CD4-positive, CD25-positive, alpha-beta regulatory T cell (primary cell): ENCODE measurements at places on chromosomes 6 and 20. TPM values are rescaled to one million over a fixed set of nuclear protein-coding genes. Genes with fewer than 3 reads are reported as not detected.

OVOL2 gene
- not detected for total RNA-seq

GRCh38 chr6:7156643-7157278, 49.0 kb downstream of the RREB1 start:
- H3K36me3 ChIP-seq: no peaks in the 10 kb centered on the region
- H3K27me3 ChIP-seq: no peaks in the 10 kb centered on the region
- H3K27ac ChIP-seq: no peak overlapping the region
- H3K4me3 ChIP-seq: no peak overlapping the region

DNA sequence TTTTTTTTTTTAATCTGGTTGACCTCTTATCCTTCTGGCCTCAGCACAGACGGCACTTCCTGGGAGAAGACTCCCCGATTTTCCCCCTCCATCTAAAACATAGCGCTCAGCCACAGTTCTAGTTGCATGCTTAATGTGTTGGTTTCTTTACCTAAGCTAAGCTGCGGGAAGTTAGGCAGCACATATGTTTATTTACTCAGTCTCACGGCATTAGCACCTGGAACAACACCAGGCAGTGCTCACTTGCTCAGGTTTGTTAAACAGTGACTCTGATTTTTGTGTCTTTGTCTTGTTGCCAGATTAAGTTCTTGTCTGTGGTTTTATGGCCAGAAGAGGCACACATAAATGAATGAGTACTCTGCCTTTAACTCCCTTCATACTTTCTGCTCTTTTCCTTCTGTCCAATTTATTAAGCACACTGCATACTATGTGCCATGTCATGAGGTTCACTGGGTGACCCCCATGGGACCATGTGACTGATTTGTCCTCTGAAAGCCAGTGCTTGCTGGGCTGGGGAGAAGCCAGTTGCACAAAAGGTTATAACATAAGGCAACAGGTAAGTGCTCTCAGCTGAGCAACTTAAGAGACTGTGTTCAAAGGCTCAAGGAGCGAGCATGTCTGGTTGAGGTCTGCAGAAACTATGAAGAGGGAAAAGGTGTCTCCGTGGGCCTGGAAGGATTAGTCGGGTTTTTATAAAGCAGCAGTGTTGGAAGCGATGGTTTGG, 93.6 kb downstream of the RPP40 start:
- H3K27ac ChIP-seq: no peak overlapping the region
- H3K4me1 ChIP-seq: peaks cover 13% of the 10 kb centered on the region
- H3K27me3 ChIP-seq: no peaks in the 10 kb centered on the region

DNA sequence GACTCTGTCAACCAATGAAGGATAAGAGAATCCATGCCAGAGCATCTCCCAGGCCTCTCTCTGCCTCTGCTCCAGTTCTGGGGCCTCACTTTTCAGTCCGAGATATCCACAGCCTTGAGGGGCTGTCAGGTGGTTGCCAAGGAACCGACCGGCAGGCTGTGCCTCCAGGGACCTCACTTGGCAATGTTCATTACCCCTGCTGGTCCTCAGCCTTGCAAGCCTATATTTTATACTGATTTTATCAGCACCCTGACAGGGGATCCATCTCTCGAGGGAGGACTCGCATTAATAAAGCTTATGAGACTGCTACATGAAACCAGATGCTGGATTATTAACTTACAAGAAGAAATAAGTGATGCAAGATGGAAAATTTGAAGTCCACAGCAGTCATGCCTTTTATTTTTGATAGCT, 39.9 kb downstream of the TMC2 start:
- H3K4me3 ChIP-seq: no peak overlapping the region
- no peaks in the 10 kb centered on the region for H3K36me3 ChIP-seq
- H3K27me3 ChIP-seq: peaks cover 12% of the 10 kb centered on the region
- DNase-seq: no peak
- H3K27ac ChIP-seq: no peak overlapping the region
